Stimulated activated CD4-positive, alpha-beta T cell treated with anti-CD3 and anti-CD28 coated beads, Interleukin-1b, Interleukin-23, amount 100 ng/mL, for 48 hours (primary cell): ENCODE measurements at places on chromosomes 12 and 14.
A peak's percentile ranks its signal among the peaks of the same experiment; 100 is the strongest.

- peak; percentile 48 for DNase-seq
Measured at GRCh38 chr12:25377469-25378177, 126.9 kb upstream of the KRAS start.

- no peak for DNase-seq
Measured at GRCh38 chr12:111642681-111643426, 42.9 kb downstream of the BRAP start.

DNA sequence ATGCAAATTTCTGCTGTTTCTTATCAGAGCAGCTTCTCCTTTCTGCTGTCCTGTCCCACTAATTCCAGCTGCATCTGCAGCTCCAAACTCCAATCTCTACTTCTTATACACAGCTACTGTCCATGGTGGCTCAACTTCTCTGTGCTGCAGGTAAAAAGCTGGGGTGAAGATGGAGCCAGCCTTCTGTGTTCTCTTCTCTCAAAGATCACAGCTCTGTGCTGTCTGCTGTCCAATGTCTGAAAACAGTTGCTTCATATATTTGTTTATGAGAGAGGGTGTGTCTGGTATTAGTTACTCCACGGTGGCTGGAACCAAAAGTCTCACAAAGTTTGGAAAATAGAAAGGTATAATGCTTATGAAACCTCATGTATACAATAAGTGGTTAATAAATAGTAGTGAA, 445.8 kb upstream of the TBX3 start:
- no peak for DNase-seq

- no peak for DNase-seq
Measured at GRCh38 chr12:108381787-108382436, 42.8 kb upstream of the CMKLR1 start.

- no peak for DNase-seq
Measured at GRCh38 chr14:68741477-68741791, 51.4 kb downstream of the ZFP36L1 start.

GRCh38 chr12:78881685-78882084, 17.1 kb downstream of the SYT1 start:
- DNase-seq = no peak

DNA sequence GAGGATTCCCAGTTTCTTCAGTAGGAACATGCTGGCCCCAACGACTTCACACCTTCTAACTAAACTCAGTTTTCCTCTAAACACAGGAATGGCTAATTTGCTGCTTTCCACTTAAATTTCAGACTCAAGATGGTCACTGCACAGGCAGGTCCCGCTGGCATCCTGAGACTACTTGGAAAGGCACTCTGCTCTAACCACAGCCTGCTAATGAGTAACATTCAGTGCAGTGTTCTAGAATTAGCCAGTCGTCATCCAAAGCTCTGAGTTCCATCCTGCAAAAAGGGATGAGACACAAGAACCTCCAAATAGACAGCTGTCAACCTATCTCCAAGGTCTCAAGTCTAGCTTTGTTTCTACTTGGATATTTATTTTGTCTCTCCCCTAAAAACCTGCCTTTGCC, 6.0 kb downstream of the CCDC92 start:
- no peak for DNase-seq

DNA sequence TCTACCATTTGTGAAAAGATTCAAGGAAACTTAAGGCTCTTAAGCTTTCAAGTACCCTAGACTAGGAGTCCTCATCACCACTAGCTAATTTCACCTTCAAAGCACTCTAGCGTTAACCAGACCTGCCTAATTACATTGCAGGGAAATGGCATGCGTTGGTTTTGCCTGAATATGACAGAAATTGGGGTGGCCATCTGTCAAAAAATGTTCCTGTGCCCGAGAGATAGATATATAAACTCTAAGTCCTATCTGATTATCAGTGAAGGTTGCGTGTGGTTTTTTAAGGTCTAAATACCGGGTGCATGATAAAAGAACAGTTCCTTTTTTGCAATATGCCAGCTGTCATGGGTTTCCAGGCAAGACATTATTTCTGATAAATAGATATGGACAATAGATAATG, 48.3 kb downstream of the SPRING1 start:
- no peak for DNase-seq

- no peak for DNase-seq
Measured at GRCh38 chr14:102171173-102172020, 31.7 kb downstream of the WDR20 start.

GRCh38 chr12:65643595-65644386, 180.5 kb upstream of the HMGA2 start:
- DNase-seq = no peak
